Astrocyte (in vitro differentiated cells and primary cell): ENCODE measurements at places on chromosomes 1 and 21. TPM values are rescaled to one million over a fixed set of nuclear protein-coding genes. Genes with fewer than 3 reads are reported as not detected.

DNA sequence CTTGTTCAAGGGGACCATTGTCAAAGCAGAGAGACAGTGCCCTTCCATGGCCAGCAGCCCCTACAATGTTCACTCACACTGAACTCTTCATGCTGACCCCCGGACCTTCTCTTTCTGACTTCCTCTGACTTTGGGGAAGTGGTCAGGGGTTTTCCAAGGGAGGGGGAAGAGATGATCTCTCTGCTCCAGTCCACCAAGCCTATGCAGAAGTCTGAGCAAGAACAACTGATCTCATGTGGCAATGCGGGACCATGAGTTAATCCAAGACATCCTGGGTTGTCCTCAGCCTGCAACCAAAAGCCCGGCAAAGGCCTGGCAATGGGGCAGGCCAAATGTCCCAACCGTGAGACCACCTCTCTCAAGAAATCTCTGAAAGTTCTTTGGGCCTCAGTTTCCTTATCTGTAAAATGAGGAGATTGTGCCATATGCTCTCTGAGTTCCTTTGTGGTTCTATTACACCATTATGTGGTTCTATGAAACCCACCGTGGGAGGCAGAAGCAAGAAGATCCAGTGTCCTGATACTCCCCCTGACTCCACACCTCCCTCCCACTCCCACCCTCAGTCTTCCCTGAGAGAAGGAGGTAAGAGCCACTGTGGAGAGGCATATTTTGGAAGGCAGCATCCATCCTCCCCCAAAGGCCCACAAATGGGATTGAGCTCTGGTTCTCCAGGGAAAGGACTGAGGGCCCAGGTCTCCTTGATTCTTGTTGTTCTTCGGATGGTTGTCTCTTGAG, 11.8 kb upstream of the ARHGEF2 start:
- DNase-seq = no peak

TRIM58 gene
- total RNA-seq = 20.6 and 31.0 TPM in 2 replicates

DNA sequence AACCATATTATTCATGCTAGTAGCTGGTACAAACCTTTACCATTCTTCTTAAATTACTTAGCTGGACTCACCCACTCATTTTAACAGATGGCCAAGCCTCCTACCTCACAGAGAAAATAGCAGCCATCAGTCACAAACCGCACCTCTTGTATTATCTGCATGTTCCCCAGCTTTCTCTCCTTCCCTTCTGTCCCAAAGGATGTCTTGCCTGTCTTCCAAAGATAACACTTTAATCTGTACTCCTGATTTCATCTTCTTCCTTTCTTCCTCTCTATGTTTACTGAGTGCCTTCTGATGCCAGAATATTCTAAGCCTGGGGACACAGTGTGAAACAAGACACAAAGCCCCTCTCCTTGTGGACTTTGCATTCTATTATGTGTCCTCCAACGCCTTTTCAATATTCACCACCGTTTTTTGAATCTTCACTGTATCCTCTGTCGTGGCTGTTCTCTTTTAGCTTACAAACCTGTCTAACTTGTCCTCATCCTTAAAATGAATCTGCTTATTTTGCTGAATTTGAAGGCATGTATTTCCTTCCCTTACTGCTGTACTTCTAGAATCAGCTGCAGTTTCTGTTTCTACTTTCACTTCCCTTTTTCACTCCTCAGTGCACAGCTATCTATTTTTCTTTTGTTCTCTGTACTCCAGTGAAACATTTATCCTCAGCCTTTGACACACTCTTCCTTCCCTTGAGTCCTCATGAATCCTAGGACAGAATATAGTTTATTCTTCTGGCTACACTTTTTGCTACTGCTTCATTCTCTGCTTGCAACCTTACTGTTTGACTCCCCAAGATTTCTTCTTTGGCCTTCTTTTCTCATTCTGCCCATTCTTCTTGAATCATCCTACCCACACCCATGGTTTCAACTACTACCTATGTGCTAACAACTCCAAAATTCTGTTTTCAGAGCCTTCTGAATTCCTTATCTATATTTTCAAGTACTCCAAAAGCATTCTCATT, 216.9 kb upstream of the SAMSN1 start:
- no peak for DNase-seq

GRCh38 chr1:150890033-150890416, 3.1 kb downstream of the CTXND2 start:
- no peak for DNase-seq

- no peak for DNase-seq
Observed at GRCh38 chr1:94120991-94121390, at the start of gene ABCA4. Gene ABCA4 (minus strand): TSS chr1:94121148. CDS start chr1:94121045, 103 bp downstream.

GRCh38 chr1:93541045-93541444, 93.1 kb downstream of the FNBP1L start:
- DNase-seq = no peak

ASCL5 gene
- total RNA-seq = not detected in 2 replicates

KCNK1 gene
- total RNA-seq = 5.7 and 6.0 TPM in 2 replicates

AK5 gene
- total RNA-seq = 1.7 and 4.4 TPM in 2 replicates
